ENCODE measurements at places on chromosomes 12 and 14. TPM values are rescaled to one million over a fixed set of nuclear protein-coding genes. Genes with fewer than 3 reads are reported as not detected.

The DNAL1 gene
- total RNA-seq, result 5.5 TPM

The C12orf42 gene
- total RNA-seq, result 9.2 TPM

The CSRNP2 gene
- total RNA-seq, result 24.4 TPM

The IGFBP6 gene
- 0.67 TPM for total RNA-seq

The LMO3 gene
- not detected for total RNA-seq

The TAS2R31 gene
- 3.6 TPM for total RNA-seq

DNA sequence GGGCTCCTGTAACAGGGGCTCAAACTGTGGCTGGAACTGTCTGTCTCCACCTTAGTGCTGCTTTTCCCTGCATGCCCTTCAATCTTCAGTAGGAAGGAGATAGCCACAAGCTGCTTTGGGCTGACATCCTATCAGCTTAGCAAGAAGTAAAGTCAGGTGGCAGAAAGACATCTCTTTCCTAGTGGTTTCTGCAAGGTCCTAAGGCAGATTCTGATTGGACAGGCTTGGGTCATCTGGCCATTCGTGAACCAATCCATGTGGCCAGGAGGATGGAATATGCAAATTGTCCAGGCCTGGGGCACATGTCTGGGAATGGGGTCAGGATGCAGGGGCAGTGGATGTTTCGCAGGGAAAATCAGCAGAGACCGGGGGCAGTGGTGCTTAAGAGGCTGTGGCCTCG lies 5.2 kb downstream of the RITA1 start:
- H3K27ac ChIP-seq, result no peak overlapping the region
- H3K27me3 ChIP-seq, result no peaks in the 10 kb centered on the region
- peaks cover 23% of the 10 kb centered on the region for H3K36me3 ChIP-seq
- peaks cover 18% of the 10 kb centered on the region for H3K4me1 ChIP-seq

- peaks cover 4% of the 10 kb centered on the region for H3K4me1 ChIP-seq
- no peaks in the 10 kb centered on the region for H3K36me3 ChIP-seq
- H3K27me3 ChIP-seq, result no peaks in the 10 kb centered on the region
- no peak for DNase-seq
Measured at GRCh38 chr12:68001486-68002466, 12.5 kb downstream of the IFNG-AS1 start.

DNA sequence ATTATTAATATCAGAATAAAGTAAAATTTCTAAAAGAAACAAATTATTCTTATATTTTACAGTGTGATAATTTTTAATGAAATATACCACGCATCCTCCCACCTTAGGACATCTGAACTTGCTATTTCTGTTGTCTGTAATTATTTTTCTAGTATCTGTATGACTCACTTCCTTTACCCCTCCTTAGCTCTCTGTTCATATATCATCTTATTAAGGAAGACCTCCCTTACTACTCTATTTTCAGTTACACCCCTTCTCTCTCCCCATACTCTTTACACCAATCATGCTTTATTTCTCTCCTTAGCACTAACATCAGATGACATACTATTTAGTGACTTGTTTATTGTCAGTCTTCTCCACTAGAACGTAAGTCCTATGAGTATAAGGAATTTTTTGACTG lies 34.2 kb upstream of the C12orf50 start:
- no peak for DNase-seq
- H3K4me3 ChIP-seq, result no peak overlapping the region

DNA sequence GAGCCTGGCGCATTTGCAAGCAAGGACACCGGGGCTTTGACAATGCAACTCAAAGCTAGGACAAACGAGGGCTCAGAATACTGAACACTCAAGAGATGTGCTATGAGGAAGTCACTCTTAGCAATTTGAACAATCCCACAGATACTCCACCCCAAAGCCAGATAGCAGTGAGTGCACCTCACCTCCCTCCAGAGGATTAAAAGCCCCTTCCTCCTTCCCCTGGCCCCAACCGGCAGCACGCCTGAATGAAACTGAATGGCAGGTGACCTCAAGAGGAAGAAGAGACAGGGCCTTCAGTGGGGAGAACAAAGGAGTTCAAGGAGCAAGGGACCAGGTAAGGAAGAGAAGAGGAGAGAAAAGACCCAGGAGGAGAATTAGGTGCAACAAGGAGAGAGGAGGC lies 1.9 kb upstream of the KRT78 start:
- H3K36me3 ChIP-seq, result no peaks in the 10 kb centered on the region
- no peaks in the 10 kb centered on the region for H3K4me1 ChIP-seq
- no peak overlapping the region for H3K27ac ChIP-seq

GRCh38 chr12:47408171-47408871 lies 297.5 kb downstream of the RPAP3 start:
- H3K36me3 ChIP-seq, result no peaks in the 10 kb centered on the region
- DNase-seq, result peak; percentile 15
- H3K27me3 ChIP-seq, result no peaks in the 10 kb centered on the region
- no peak overlapping the region for H3K4me3 ChIP-seq
- no peak overlapping the region for H3K27ac ChIP-seq
- peaks cover 67% of the 10 kb centered on the region for H3K4me1 ChIP-seq

DNA sequence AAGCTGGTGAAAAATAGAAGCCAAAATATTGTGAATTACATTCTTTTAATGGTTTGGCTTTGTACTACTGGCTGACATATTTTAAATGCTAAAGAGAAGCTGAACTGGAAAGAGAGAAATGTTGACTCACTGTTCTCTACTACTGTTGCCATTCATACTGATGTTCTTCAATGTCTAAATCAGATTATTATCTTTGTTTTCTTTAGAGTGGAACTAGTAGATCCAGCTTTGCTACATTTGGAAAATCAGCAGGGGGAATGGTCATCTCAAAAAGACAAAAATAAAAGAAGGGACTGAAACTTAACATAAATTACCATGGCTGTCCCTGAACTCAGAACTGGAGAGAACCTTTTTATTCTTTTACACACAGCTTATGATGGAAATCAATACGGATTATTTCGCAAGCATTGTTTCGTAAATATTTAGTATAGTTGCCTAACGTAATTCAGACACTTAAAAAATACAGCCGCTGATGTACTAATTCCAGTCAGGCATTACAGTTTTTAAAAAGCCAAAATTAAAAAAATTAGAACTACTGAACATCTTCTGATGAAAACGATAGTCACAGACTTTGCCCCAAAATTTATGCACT lies 76.3 kb upstream of the OTX2 start:
- no peak overlapping the region for H3K4me3 ChIP-seq
- peaks cover 7% of the 10 kb centered on the region for H3K27me3 ChIP-seq
- no peak overlapping the region for H3K27ac ChIP-seq
- DNase-seq, result no peak
- no peaks in the 10 kb centered on the region for H3K36me3 ChIP-seq

DNA sequence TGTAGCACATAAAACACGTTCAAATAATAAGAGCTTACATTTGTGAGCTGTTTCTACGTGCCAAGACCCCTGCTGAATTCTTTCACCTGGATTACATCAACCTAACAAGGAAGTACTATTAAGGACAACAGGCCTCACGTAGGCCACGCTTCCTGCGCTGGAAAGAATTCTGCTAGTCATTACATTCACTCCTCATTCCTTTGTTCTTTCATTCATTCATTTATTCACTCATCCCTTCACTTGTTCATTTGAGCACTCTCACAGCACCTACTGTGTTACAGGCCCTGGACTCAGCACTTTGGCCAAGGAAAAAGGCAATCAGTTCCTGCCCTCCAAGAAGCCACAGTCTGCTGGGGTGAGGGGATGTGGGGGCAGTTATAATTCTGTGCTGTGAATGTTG lies 28.2 kb downstream of the TESC start:
- DNase-seq, result no peak
- no peaks in the 10 kb centered on the region for H3K4me1 ChIP-seq
- H3K36me3 ChIP-seq, result no peaks in the 10 kb centered on the region
- H3K4me3 ChIP-seq, result no peak overlapping the region
- no peaks in the 10 kb centered on the region for H3K27me3 ChIP-seq
- no peak overlapping the region for H3K27ac ChIP-seq

- no peaks in the 10 kb centered on the region for H3K27me3 ChIP-seq
- H3K4me3 ChIP-seq, result peak overlapping the region; percentile 44
- H3K4me1 ChIP-seq, result peaks cover 27% of the 10 kb centered on the region
- no peaks in the 10 kb centered on the region for H3K36me3 ChIP-seq
- H3K27ac ChIP-seq, result peak overlapping the region; percentile 91
Measured at GRCh38 chr12:9646794-9647781, 22.4 kb upstream of the CLEC2D start.

GRCh38 chr12:49322367-49322707 lies 718 bp upstream of the TROAP start:
- peak overlapping the region; percentile 83 for H3K4me3 ChIP-seq
- H3K27me3 ChIP-seq, result no peaks in the 10 kb centered on the region
- H3K36me3 ChIP-seq, result no peaks in the 10 kb centered on the region
- DNase-seq, result no peak
- H3K27ac ChIP-seq, result peak overlapping the region; percentile 60

DNA sequence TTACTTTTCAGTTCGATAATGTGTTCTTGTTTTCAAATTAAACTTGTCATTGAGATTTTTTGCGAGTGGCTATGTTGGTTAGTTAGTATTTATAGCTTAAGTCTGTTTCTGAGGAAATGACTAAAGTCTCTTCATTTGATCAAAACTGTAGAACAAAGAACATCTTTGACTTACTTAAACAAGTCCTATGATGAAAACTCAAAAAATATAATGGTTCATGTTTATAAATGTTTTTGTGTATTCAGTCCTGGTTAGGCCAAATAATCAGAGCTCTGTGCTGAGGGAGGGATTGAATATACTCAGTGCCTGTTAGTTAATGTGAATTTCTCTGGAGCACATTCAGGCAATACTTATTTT lies 51.7 kb downstream of the PPFIBP1 start:
- H3K27ac ChIP-seq, result no peak overlapping the region
- H3K27me3 ChIP-seq, result no peaks in the 10 kb centered on the region
- no peaks in the 10 kb centered on the region for H3K36me3 ChIP-seq
- H3K4me3 ChIP-seq, result no peak overlapping the region

GRCh38 chr14:68926236-68926635 lies 52.9 kb downstream of the ACTN1 start:
- peaks cover 61% of the 10 kb centered on the region for H3K4me1 ChIP-seq
- H3K4me3 ChIP-seq, result no peak overlapping the region
- no peak overlapping the region for H3K27ac ChIP-seq
- peaks cover 15% of the 10 kb centered on the region for H3K36me3 ChIP-seq
- DNase-seq, result no peak

GRCh38 chr12:58424735-58425392 lies 483.5 kb downstream of the ATP23 start:
- no peaks in the 10 kb centered on the region for H3K36me3 ChIP-seq
- DNase-seq, result no peak
- H3K27ac ChIP-seq, result no peak overlapping the region
- no peaks in the 10 kb centered on the region for H3K4me1 ChIP-seq
- no peaks in the 10 kb centered on the region for H3K27me3 ChIP-seq
- H3K4me3 ChIP-seq, result no peak overlapping the region

DNA sequence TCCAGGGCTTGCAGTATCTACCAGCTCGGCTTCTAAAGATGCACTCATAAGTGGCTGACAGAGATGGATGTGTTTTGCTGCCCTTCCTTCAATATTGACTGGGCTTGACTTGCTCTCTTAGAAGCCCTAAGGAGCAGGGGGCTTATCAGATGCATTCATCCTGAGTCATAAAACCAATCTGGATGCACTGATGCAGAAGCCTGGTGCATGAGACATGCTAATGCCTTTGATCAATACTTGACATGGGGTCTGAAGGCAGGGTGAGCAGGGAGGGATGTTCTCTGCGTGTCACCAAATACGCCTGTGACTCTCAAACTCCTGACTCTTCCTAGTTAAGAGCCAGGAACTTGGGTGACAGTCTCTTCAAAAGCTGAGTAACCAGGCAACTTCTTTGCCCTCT lies 77.8 kb upstream of the HSPB8 start:
- no peak overlapping the region for H3K4me3 ChIP-seq
- H3K36me3 ChIP-seq, result no peaks in the 10 kb centered on the region
- no peaks in the 10 kb centered on the region for H3K4me1 ChIP-seq
- H3K27me3 ChIP-seq, result no peaks in the 10 kb centered on the region
- no peak for DNase-seq

DNA sequence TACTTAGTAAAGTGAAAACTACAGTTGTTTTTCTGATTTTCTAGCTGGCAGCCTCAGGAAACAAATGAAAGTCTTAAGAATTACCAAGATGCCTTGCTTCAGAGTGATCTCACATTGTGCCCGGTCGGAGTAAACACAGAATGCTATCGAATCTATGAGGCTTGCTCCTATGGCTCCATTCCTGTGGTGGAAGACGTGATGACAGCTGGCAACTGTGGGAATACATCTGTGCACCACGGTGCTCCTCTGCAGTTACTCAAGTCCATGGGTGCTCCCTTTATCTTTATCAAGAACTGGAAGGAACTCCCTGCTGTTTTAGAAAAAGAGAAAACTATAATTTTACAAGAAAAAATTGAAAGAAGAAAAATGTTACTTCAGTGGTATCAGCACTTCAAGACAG lies 28.9 kb downstream of the RXYLT1 start:
- no peak overlapping the region for H3K27ac ChIP-seq
- no peak overlapping the region for H3K4me3 ChIP-seq
- DNase-seq, result no peak
- no peaks in the 10 kb centered on the region for H3K4me1 ChIP-seq
- H3K36me3 ChIP-seq, result peaks cover 10% of the 10 kb centered on the region

GRCh38 chr12:55901881-55902490 lies 25.7 kb downstream of the PYM1 start:
- no peak overlapping the region for H3K27ac ChIP-seq
- no peaks in the 10 kb centered on the region for H3K4me1 ChIP-seq
- DNase-seq, result no peak
- peaks cover 18% of the 10 kb centered on the region for H3K36me3 ChIP-seq
- no peak overlapping the region for H3K4me3 ChIP-seq

DNA sequence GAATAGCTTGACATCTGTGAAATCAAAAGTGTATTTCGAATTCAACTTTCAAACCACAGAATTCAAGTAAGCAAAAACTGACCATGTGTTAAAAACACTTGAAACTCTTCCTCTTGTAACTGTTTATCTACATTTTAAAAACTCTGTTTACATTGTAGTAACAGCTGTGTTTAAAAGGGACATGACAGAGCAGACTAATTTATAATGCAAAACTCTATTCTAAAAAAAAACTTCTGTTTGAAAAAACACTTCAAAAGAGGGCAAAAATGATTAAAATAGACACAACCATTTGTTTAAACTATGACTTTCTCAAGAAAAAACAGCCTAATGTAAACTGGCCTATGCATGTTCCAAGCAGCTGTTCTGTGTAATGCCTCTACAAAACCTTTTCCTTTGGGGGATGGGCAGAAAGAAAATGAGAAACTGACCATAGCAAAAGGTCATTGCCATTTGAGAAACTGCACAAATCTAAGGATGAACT lies 149.1 kb upstream of the HMGA2 start:
- H3K27ac ChIP-seq, result no peak overlapping the region
- no peaks in the 10 kb centered on the region for H3K27me3 ChIP-seq
- H3K4me3 ChIP-seq, result no peak overlapping the region
- DNase-seq, result no peak

GRCh38 chr12:68866950-68867349 lies 59.0 kb downstream of the MDM2 start:
- DNase-seq, result no peak
- H3K4me3 ChIP-seq, result no peak overlapping the region
- no peaks in the 10 kb centered on the region for H3K4me1 ChIP-seq
- H3K36me3 ChIP-seq, result no peaks in the 10 kb centered on the region

- no peak for DNase-seq
- no peaks in the 10 kb centered on the region for H3K27me3 ChIP-seq
- no peaks in the 10 kb centered on the region for H3K36me3 ChIP-seq
- no peaks in the 10 kb centered on the region for H3K4me1 ChIP-seq
- H3K27ac ChIP-seq, result no peak overlapping the region
Measured at GRCh38 chr14:54105406-54105805, 148.8 kb upstream of the BMP4 start.
